ENCODE measurements at places on chromosomes 7 and 10.

DNA sequence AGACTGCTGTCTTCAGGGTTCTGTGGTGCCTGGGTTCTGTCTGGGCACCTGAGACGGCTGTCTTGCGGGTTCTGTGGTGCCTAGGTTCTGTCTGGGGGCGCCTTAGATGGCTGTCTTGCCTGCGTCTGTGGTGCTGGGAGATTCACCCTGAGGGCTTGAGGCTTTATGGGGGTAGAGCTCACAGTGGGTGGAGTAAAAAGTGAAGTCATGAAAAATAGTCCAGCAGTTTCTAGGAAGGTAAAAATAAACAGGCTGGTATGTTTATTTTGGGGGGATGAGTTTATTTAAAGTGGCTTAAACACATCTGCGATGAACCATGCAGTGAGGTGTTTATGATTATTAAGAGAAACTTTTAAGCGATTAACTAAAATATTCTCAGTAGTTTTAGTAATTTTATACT, 64.2 kb downstream of the NKX6-2 start:
- DNase-seq = no peak

DNA sequence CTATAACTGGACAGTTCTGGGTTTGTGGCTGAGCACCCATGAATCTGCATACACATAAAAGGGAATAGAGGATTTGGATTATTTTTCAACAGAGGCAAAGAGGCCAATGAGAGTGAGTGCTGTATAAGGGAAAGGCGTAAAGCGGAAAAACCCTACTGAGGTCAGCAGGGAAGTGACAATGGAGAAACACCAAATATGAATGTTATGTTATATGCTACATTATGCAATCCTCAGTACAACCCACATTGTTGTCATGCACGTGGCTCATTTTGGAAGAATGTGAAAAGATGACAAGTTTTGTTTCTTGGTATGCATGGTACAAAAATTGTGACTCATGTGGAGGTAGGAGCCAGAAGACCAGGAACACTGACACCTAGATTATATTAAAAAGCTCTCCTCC, 113.6 kb upstream of the AMPH start:
- DNase-seq = peak; percentile 15

DNA sequence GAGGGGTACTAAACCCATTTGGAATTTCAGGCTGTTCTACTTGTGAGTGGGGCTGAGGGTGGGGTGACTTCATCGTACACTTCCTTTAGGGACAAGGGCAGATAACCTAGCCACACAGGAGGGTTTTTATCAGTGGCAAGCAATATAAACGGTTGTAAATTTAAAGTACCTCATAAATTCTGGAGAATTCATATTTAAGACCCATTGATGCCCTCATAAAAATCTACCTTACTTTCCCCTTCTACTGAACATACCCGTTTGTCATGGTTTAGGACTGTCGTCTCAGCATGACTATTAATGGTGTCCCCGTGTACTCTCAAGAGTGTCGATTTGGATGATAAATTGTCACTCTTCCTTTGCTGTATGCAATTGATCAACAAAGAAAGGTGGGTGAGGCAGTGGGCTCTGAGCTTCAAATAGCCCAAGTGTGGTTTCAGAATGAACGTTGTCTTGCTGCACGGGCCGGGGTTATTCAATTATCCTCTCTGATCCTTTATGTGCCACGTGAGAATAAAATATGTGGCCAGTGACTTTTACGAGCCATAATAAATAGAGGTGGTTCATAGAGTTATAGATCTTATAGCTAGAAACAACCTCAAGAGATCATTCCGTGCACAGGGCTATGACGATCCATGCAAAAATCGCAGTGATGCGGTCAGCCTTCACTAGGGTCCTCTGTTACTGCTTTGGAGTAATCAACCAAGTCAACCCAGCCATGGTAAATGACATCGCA, 82.2 kb downstream of the FAM107B start:
- no peak for DNase-seq

- DNase-seq = no peak
These were observed 11.7 kb downstream of the POLL start for GRCh38 chr10:101576211-101576863.

DNA sequence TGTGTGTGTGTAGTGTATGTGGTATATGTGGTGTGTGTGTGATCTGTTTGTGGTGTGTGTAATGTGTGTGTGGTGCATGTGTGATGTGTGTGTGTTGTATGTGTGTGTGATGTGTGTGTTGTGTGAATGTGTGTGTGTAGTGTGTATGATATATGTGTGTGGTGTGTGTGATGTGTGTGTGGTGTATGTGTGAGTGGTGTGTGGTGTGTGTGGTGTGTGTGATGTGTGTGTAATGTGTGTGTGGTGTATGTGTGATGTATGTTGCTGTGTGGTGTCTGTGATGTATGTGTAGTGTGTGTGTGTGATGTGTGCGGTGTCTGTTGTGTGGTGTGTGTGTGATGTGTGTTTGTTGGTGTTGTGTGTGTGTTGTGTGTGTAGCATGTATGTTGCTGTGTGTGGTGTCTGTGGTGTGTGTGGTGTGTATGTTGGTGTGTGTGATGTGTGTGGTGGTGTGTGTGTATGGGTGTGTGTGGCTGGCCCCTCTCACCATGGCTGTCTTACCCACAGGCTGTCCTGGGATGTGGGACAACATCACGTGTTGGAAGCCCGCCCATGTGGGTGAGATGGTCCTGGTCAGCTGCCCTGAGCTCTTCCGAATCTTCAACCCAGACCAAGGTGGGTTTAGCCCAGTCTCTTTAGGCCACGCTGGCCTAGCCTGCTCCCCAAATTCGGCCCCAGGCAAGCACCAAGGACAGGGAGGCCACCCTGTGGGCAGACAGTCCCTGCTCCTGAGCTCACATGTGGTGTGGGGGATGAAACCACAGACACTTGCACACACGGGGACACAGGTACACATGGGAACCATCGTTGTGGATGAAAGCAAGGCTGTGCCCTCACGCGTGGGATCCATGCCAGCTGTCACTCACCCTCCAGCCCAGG, 25.6 kb downstream of the ADCYAP1R1 start:
- no peak for DNase-seq

DNA sequence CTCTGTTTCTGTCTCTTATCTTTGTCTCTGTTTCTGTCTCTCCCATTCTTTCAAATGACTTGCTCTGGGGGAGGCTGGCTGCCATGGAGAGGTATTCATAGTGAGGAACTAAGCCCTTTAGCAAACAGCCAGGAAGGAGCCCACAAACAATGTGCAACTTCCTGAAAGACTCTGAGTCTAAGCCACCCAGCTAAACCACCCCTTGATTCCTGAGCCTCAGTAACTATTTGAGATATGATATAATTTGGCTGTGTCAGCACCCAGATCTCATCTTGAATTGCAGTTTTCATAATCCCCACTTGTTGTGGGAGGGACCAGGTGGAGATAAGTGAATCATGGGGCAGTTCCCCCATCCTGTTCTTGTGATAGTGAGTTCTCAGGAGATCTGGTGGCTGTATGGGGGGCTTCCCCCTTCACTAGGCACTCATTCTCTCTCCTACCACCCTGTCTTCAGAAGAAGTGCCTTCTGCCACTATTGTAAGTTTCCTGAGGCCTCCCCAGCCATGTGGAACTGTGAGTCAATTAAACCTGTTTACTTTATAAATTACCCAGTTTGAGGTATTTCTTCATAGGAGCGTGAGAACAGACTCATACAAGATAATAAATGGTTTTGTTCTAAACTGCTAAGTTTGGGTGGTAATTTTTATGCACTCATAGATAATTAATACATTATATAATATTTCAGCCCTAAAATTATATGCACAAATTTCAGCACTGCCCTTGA, 121.2 kb upstream of the FOXP2 start:
- DNase-seq = peak; percentile 18

DNA sequence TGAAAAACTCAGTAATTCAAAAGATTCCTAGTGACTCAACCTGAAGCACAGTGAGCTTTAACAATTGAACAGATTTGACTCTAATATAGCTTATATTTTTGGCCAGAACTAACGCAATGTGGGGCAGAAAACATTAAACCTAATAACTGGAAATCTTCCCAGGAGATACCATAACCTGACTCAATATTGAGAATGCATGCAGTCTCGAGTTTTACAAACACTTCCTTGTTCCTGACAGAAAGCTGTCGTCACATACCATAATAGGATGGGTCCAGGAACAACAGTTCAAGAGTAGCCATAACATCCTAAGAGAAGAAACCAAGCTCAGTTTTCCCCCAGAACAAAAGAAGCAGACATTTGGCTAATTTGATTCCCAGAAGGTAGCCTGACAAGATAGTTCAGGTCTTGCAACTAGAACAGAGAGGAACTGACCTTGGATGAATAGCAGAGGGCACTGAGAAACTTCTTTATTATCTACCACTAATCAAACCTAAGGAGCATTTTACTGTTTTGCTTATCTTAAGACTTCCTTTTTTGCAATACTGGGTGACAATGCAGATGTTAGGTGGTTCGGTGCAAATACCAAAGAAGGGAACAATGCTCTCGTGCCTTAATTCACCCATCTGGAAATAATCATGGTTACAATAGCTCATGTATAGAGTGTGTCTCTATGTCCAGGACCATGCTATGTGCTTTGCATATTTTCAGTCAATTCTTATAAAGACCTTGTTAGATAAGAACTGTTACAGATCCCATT, 38.6 kb upstream of the ACSL5 start:
- peak; percentile 69 for DNase-seq

DNA sequence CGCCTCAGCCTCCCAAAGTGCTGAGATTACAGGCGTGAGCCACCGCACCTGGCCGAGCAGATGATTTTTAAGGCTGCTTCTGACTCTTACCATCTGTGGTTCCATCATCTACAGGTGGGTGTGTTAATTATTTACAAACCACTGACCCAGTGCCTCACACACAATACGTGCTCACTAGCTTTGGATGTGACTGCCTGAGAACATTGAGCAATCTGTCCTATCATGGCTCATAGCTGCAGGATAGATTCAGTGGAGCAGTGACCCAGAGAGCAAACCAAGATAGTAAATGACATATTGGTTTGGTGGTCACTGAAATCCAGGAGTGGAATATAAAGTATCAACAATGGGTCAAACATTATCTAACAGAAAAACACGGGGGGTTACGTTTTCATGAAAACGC, 24.1 kb downstream of the GPAM start:
- DNase-seq = no peak

DNA sequence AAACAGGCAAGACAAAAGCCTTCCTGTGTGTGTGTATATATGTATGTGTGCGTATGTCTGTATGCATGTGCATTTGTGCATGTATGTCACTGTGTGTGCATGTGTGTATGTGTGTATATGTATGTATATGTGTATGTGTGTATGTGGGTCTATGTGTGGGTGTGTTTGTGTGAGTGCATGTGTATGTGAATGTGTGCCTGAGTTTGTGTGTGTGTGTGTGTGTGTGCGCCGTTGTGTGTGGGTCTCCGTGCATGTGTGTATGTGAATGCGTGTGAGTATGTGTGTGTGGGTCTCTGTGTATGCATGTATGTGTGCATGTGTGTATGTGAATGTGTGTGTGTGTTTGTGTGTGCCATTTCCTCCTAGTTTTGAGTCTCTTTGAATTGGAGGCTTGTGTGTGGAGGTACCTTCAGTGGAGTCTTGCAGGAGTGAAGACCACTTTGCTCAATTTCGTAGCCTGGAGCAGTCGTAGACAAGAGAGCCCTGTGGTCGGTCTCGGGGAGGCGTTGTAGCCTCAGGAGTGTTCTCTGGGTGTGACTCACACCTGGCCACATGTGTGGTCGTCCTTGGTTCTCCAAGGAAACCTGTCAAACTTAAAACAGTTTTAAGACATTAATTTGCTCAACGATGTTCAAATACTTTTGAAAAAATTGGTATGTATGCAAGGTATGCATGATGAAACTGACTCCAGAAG, 28.1 kb downstream of the INPP5A start:
- peak; percentile 54 for DNase-seq

DNA sequence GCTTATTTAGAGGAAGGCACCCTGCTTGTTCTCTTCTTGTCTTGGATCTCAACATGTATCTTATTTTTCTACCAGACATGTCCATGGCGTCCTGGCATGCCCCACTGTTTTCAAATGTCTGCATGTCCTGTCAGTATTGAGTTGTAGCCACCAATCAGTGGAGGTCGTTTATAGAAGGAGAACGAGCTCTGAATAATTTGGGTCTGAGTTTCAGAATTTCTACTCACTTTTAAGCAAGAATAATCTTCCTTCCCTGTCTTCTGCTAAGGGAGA, 2.9 kb upstream of the HOXA13 start:
- DNase-seq = peak; percentile 26

DNA sequence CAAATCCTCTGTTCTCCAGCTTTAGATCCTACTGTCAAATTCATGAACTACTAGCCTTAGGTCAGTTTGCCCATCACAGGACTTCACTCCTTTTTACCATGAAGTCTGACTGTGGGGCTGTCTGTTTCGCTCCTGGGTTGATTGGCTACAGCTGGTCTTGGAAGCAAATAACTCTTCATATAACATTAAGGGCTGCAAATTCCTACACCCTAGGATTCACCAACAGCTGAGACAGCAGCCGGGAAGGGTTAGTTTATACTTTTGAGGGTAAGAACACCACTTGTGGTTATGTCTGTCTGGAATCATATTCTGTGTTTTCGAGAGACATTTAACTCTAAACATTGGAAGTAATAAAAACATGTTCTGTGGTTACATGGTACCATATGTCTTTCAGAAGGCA, 55.9 kb upstream of the KIAA1217 start:
- no peak for DNase-seq

All from NB4 (cell line).